Activated naive CD8-positive, alpha-beta T cell treated with anti-CD3 and anti-CD28 coated beads for 36 hours (primary cell): ENCODE measurements at places on chromosomes 11 and 22. TPM values are rescaled to one million over a fixed set of nuclear protein-coding genes. Genes with fewer than 3 reads are reported as not detected.

DNA sequence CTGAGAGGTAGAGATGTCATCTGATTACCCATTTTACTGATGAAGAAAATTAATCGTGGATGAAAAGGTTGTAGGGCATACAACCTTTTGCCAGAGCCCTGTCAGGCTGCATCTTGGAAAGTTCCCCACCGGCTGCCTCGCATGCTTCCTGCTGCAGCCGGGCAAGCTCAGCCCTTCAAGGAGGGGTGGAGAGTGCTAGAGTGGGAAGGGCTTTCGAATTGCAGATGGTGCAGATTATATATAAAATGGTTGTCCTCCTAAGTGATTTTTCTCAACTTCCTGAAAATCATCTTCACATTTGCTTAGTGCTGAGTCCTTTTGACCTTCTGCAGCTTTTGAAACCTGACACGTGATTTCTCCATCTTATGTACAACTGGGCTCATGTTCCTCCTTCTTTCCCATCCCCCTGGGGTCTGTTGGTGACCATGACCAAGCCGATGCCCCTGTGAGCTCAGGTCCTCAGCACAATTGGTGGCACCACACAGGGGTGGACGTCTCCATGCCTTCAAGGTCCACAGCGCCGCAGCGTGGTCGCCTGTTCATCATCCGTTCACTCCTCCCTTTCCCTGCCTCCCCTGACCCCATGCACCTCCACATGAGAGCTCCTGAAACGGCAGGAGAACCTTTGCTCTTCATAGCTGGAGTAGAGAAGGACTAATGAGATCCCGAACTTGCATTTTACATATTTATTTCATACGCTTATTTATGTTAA is 47.6 kb upstream of the MYO18B start:
- no peaks in the 10 kb centered on the region for H3K4me1 ChIP-seq
- peaks cover 9% of the 10 kb centered on the region for H3K36me3 ChIP-seq
- no peak overlapping the region for H3K4me3 ChIP-seq

CLDN5 gene
- total RNA-seq, result not detected

- H3K4me3 ChIP-seq, result no peak overlapping the region
- DNase-seq, result no peak
- H3K27ac ChIP-seq, result no peak overlapping the region
- no peaks in the 10 kb centered on the region for H3K27me3 ChIP-seq
- no peaks in the 10 kb centered on the region for H3K36me3 ChIP-seq
- H3K4me1 ChIP-seq, result no peaks in the 10 kb centered on the region
Observed at GRCh38 chr11:76276046-76276780, 69.9 kb upstream of the WNT11 start.

GRCh38 chr11:132493801-132494200 is 1038.5 kb downstream of the OPCML start:
- no peaks in the 10 kb centered on the region for H3K27me3 ChIP-seq
- no peaks in the 10 kb centered on the region for H3K4me1 ChIP-seq
- H3K4me3 ChIP-seq, result no peak overlapping the region
- no peak overlapping the region for H3K27ac ChIP-seq
- H3K36me3 ChIP-seq, result peaks cover 4% of the 10 kb centered on the region

GPHA2 gene
- not detected for total RNA-seq

DNA sequence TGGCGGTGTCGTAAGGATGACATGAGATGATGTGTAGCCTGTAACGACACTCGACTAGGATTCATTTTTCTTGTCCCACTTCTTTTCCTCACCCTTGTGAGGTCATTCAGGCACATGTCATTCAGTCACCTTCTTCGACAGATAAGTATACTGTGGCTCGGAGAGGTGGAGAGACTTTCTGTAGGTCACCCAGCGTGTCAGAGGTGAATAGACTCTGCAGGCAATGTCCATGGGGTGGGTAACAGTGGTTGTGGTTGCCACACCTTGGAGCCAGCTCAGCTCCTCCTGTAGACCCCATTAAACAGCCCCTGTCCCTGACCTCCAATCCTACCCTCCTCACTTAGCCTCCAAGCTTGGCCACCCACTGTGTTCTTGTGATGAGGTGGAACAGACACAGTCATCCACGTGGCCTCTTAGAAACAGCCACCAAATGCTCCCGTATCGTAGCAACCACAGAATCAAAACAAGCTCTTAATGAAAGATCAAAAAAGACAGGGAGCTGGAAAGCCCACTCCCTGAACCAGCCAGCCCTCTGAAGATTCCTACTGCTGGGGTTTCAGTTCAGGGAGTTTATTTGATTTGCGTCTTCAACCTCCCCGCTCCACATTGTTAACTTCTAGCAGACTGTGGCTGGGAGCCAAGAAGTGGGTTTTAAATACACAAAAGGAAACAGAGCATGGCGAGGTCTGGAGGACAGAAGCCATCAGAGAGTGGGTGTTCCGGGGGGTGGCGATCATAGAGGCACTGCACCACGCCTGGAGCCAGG is 89.0 kb upstream of the GRK3 start:
- peaks cover 31% of the 10 kb centered on the region for H3K36me3 ChIP-seq
- H3K27ac ChIP-seq, result no peak overlapping the region
- peaks cover 9% of the 10 kb centered on the region for H3K4me1 ChIP-seq
- no peak for DNase-seq
- no peaks in the 10 kb centered on the region for H3K27me3 ChIP-seq

DNA sequence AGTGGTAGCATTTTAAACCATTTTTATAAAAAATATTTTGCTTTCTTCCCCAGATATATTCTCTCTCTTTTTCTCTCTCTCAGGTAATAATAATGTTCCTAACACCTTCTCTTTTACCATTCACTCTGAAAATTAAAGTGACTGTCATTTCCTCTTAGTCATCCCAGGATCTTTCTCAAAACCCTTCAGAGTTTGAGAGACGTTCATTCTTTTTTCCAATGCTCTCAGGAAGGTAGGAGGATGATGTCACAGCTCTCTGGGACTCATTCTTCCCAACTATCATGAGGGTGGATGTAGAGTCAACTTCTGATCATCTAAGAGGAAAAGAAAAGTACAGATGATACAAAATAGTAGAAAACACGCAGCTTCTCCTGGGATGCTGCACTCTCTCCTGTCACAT is 60.2 kb upstream of the CRTAM start:
- peaks cover 55% of the 10 kb centered on the region for H3K4me1 ChIP-seq
- H3K27ac ChIP-seq, result peak overlapping the region; percentile 78
- no peak for DNase-seq
- H3K27me3 ChIP-seq, result no peaks in the 10 kb centered on the region
- no peak overlapping the region for H3K4me3 ChIP-seq

GRCh38 chr11:95337972-95338429 is 107.0 kb upstream of the SESN3 start:
- no peaks in the 10 kb centered on the region for H3K27me3 ChIP-seq
- no peaks in the 10 kb centered on the region for H3K36me3 ChIP-seq
- no peak for DNase-seq
- peaks cover 7% of the 10 kb centered on the region for H3K4me1 ChIP-seq

CEND1 gene
- 0.94 TPM for total RNA-seq

TTC36 gene
- total RNA-seq, result 0.62 TPM

F2 gene
- not detected for total RNA-seq

DNA sequence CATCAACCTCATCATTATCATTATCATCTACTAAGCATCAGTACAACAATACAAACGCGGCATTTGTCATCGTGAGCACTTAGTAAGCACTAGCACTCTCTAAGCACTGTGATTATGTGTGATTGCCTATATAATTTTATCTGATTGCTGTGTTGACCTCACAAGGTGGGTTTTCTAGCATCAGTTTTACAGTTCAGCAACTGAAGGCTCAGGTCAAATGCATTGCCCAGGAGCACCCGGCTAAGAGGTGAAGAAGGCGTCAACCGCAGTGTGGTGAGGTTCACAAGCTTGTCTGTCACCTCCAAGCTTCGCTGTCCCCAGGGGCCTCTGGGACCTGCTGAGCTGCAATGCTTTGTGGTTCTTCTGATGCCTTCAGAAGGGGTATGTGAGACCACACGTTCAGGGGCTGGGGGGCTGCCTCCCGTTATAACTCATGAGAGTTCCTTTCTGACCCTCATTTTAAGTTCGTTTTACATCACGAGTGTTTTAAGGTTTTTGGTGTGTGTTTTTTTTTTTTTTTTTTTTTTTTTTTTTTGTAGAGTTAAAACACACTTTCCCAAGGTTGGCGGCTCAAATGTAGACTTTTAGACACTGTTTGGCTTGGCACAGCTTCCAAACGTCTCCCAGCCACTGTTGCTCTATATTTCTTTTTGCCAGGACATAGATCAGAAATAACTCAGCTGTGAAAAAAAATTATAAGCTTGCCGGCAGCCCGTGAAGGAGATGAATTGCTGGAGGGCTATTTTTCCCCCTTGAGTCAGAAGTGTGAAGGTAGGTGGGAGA is 33.8 kb upstream of the SCUBE1 start:
- H3K27ac ChIP-seq, result no peak overlapping the region
- peaks cover 22% of the 10 kb centered on the region for H3K4me1 ChIP-seq
- peak; percentile 42 for DNase-seq
- H3K4me3 ChIP-seq, result no peak overlapping the region
- H3K27me3 ChIP-seq, result peaks cover 70% of the 10 kb centered on the region
- H3K36me3 ChIP-seq, result peaks cover 2% of the 10 kb centered on the region

ADAMTS8 gene
- not detected for total RNA-seq

KRTAP5-7 gene
- not detected for total RNA-seq

MS4A4A gene
- not detected for total RNA-seq

DNA sequence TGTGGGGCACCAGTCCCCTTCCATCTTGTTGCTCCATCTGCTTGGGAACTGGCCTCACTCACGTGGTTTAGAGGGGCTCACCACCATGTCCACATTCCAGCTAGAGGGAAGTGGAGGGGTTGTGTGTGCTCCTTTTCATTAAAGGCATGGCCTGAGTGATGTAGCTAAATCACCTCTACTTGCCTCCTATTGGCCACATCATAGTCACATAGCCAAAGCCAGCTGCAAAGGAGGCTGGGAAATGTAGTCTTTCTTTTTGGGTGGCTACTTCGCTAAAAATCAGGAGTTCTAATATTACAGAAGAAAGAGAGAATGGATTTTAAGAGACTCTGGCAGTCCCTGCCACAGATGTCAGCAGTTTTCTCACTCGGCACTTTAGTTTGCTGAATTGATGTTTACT is 63.0 kb upstream of the ALX4 start:
- no peak overlapping the region for H3K4me3 ChIP-seq
- no peak overlapping the region for H3K27ac ChIP-seq
- H3K36me3 ChIP-seq, result no peaks in the 10 kb centered on the region

DNA sequence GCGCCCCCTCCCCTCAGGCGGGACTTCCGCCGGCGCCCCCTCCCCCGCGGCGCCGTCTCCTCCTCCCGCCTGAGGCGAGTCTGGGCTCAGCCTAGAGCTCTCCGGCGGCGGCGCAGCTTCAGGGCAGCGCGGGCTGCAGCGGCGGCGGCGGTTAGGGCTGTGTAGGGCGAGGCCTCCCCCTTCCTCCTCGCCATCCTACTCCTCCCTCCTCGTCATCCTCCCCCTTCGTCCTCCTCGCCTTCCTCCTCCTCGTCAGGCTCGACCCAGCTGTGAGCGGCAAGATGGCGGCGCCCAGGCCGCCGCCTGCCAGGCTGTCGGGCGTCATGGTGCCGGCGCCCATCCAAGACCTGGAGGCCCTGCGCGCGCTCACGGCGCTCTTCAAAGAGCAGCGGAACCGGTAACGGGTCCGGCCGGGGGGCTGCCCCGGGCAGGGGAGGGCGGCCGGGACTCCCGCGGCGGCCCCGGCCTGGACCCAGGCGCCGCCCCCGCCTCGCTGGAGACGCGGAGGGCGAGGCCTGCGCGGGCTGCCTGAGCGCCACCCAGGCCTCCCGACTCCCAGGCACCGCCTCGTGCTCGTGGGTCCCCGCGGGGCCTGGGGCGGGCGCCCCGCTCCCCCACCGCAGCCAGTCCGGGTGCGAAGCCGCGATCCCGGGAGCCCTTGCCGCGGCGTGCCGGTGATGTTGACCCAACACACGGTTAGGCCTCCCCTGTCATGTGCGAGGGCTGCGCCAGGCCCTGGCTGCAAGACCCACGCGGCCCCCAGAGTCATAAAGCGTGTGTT is at the start of gene ATXN10:
Gene ATXN10, plus strand, starts transcription at position 52 of the 781 bp plus-strand sequence. Its CDS starts 230 bp downstream, at position 282.
- H3K27ac ChIP-seq, result peak within 1 kb of the TSS; percentile 86
- DNase-seq, result peak; percentile 76
- peaks cover 24% of the 10 kb centered on the region for H3K4me1 ChIP-seq
- peaks cover 10% of the 10 kb centered on the region for H3K27me3 ChIP-seq
- H3K36me3 ChIP-seq, result peaks cover 32% of the 10 kb centered on the region

ALKBH8 gene
- total RNA-seq, result 18.6 TPM

TRPM5 gene
- total RNA-seq, result not detected

DNA sequence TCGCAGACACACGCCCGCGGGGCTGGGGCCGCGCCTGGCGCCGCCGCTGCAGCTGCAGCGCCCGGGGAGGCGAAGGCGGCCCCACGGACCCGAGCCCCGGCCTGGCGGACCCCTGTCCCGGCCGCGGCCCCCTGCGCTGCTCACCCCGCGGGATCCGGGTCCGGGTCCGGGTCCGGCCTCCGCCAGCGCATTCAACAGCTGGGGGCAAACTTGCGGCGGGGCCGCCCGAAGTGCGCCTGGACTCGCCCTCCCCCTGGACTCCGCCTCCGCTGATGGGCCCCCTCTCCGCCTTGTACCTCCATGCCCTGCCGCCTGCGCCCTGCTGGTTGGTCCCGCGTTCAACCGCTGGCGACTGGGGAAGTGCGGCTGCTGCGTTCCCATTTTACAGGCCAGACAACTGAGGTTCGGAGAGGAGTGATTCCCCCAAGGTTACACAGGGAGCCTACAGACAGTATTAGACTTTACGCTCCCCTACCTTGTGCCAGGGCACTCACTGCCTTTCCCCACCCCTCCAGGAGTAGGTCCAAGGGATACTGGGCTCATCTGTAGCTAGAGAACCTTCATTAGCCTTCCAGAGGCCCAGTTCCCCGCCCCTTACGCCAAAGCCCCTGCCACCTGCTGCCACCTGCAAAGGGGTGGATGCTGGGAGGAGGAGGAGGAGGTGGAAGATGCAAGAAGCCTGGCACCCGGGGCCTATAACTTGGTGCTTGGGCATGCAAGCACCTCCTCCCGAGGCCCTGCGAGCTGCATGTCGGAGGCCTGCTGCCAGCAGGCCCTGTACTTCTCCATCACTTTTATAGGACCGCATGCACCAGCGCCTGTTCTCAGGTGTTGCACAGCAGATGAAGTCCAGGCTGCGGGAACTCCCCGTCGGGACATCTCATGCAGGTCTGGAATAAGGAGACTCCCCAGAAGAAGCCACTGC is 694 bp upstream of the ELFN2 start:
- H3K36me3 ChIP-seq, result peaks cover 4% of the 10 kb centered on the region
- no peak for DNase-seq
- peaks cover 29% of the 10 kb centered on the region for H3K4me1 ChIP-seq
- no peak overlapping the region for H3K27ac ChIP-seq
- H3K27me3 ChIP-seq, result peaks cover 50% of the 10 kb centered on the region
